AG10803 (cell line): ENCODE measurements at places on chromosomes 3 and 15.

GRCh38 chr3:14370720-14371572 is 31.5 kb upstream of the SLC6A6 start:
- DNase-seq: no peak

- peak; percentile 58 for DNase-seq
These were observed 319.3 kb upstream of the AZI2 start for GRCh38 chr3:28667646-28668621.

GRCh38 chr3:158847885-158848284 is 46.0 kb downstream of the MFSD1 start:
- DNase-seq: no peak

GRCh38 chr3:171829841-171830517 is 13.2 kb upstream of the TMEM212 start:
- DNase-seq: peak; percentile 80

DNA sequence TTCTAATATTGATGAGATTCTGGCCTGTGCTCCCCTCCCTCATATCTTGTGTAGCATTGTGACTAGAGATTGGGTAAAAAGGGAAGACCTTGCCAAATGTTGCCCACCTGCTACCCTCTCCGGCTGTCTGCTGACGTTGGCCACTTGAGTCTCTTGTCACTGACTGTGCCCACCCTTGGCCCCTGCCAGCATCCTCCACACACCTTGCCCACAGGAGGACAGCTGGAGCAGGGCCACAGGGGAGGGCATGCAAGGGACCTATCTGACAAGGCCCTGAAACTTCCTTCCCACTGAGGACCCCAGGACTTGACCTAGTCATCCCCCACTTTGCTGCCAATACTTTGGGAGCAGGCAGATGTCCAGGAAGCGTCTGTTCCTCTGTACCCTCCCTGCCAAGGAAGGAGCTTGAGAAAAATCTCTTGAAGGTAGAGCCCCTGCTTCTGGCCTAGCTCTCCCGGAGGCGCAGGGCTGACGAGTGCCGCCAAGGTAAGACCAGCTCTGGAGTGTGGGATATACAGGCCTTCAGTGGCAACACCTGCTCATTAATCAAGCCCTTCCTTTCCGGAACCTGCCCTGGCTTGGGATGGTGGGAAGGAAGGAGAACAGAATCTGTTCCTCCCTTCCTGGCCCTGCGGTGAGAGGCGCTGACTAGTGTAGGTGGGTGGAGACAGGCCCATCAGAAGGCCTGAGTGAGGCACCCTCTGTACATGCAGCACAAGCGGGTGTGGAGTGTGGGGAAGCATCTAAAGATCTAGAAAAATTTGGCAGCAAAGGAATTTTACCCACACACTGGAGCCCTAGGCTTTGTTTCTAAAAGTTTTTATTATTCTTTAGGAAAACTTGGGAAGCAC is 4.9 kb upstream of the PAK6 start:
- no peak for DNase-seq

GRCh38 chr15:78396976-78397375 is 41.0 kb upstream of the IREB2 start:
- peak; percentile 81 for DNase-seq

DNA sequence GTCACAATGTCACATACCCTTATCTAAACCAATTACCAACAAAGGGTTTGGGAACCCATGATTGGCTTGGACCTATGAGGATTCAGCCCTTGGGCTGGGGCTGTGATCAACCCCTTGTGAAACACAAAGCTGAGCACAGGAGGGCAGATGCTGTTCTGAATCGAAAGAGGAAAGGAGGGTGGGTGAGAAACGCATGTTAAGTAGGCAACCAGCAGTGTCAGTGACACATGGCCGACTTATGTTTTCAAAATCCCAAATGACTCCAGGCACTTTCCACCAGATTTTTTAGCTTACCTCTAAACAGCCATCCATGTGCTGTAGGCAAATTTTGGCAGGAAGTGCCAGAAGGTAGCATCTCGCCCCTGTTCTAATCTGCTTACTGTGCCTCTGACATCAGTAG is 34.1 kb upstream of the KLHL25 start:
- DNase-seq: no peak

- DNase-seq: no peak
These were observed 157.2 kb downstream of the XXYLT1 start for GRCh38 chr3:195113536-195114425.

DNA sequence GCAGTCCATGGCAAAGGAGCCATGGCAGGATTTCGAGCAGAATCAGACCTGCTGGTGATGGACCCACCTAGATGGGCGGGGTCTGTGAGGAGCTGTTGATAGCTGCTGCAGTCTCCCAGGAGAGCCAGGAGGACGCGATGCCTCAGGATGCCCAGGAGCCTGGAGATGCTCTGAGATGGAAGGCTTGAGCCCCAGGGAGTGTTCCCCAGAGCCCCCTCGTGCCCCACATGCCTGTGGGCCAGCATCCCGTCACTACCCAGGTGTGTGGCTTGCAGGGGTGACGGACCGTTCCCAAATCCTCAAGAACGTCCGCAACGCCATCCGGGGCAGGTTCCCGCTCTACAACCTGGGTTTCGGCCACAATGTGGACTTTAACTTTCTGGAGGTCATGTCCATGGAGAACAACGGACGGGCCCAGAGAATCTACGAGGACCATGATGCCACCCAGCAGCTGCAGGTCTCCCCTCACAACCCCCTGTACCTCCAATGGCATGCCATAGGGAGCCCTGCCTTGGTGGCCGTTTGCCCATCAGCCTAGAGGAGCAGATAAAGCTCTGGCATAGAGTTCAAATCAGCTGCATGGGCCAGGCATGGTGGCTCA is 6.7 kb downstream of the ITIH1 start:
- no peak for DNase-seq

DNA sequence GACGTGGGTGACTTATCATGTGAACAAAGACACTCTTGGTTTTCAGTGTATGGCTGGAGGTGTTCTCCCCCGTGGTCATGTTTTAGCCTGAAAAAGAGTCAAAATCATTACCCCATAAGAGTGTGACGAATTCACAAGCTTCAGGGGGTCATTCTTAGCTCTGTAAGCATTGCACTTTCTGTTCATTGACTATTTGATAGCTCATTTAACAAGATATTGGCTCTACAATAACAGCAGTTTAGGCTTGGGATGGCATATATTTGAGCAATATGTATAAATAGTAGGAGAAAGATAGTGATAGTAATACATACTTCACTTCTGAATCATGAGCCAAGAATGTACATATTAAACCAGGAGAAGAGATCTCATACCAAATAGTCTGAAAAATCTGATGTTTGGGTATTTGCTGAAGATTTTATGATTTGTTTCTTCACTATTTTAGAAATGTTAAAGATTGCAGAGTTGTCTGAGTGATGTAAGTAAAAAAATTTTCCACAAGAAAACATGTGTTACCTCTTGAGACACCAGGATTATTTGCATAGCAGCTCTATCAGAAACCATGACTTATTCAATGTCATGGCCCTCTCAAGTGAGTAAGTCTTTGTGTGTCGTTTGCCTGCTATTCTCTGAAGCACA is 996.0 kb downstream of the OTOL1 start:
- peak; percentile 93 for DNase-seq

GRCh38 chr3:174120997-174121396 is 723.5 kb downstream of the NLGN1 start:
- no peak for DNase-seq

DNA sequence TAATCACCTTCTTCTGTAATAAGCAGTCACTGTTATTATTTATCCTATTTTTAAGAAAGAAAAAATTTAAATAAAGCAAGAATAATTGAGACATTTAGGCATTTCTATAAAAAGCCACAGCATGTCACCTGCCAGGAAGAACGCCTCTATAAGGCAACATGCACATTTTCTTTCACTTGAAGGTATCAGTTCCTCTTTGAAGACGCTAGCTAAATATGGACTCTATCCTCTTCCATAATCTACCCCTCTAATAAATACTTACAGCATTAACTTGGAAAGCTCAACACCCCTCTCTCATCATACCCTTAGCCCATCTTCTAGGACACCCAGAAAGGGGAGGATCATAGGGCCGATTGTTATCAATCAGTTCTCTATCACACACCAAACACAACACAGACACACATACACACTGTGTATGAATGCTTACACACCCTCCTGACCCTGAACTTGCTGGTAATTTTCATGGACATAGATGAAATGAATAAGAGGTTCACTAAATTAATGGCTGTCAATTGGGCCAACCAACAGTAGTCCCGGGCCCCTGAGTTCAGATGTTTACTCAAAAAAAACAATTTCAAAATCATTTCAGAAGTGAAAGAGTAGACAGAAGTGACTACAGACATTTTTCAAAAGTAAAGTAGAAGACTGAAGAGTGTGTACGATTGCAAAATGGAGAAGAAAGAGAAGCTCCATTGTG is 102.5 kb downstream of the ZMAT3 start:
- no peak for DNase-seq

- no peak for DNase-seq
These were observed 14.5 kb upstream of the ISLR start for GRCh38 chr15:74158855-74159650.

DNA sequence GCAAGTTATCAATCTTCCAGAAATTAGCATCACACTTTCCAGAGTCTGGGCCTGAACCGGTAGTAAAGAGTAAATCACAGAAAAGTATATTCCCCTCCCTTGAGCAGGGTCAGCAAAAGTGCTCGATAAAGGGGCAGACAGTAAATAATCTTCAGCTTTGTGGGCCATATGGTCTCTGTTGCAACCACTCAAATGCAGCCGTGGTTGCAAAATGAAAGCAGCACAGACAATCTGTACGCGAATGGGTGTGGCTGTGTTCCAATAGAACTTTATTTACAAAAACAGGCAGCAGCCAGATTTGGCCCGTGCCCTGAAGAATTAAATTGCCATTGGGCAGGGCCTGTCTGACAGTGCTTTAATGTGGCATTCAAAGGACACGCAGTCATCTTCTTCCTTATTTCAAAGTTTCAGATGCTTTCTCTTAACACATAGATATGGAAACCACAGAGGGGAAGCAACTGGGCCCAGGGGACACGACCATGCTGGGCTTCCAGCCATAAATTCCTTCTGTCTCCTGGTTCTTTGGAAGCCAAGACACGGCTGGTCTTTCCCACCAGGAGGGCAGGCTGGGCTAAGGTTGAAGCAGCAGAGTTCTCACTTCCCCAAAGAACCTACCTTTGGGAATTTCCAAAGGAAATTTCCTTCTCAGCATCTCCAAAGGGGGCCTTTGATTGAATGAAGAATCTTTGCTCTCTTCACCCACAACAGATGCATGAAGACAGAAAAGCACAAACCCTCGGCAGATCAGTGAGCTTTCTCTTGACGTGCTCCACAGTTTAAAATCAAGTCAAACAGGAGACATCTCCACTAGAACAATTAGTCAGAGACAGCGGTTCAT is 489.8 kb upstream of the PROK2 start:
- DNase-seq: peak; percentile 93
